ENCODE measurements at places on chromosomes 16 and 17. TPM values are rescaled to one million over a fixed set of nuclear protein-coding genes. Genes with fewer than 3 reads are reported as not detected.

The CCL14 gene
- total RNA-seq, result not detected

The USP43 gene
- total RNA-seq, result 11.7 TPM

The TBC1D26 gene
- total RNA-seq, result 2.2 TPM

The LGALS9B gene
- not detected for total RNA-seq

The NKD1 gene
- 13.2 TPM for total RNA-seq

The ABCA8 gene
- total RNA-seq, result 19.8 TPM

- DNase-seq, result no peak
Measured at GRCh38 chr16:14438256-14438655, 191.8 kb downstream of the PARN start.

GRCh38 chr16:49407873-49408550 lies 34.4 kb downstream of the C16orf78 start:
- DNase-seq, result peak; percentile 83

DNA sequence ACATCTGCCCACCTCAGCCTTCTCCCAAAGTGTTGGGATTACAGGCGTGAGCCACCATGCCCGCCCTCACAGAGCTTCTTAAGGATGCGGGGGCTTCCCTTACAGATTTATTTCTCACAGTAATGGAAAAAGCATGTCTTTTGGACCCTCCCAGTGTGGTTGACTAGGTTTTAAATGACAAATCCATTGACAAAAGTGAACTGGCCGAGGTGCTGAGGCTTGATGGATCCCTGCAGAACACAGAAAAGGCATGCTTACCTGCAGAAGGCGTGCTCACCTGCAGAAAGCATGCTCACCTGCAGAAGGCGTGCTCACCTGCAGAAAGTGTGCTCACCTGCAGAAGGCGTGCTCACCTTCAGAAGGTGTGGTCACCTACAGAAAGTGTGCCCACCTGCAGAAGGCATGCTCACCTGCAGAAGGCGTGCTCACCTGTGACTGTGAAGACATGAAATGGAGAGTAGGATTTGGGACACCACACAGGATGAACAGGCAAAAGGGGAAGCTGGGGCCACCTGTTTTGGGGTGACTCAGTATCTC lies 15.1 kb upstream of the BBS2 start:
- no peak for DNase-seq

DNA sequence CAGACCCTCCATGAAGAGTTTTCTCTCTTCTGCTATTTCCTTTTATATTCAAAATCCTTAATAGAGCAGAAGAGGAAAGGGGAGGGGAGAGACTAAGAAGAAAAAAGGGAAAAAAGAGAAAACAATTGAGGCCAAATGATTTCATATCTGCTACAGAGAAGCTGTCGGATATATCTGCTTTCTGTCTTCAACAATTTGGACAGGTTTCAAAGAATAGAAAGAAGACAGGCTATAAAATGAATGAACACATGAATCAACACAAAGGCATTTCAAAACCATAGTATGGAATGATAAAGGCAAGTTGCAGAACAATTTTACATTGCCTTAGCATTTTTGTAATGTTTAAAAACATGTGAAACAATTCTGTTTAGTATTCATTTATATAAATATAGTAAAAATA lies 4.7 kb upstream of the CMTR2 start:
- no peak for DNase-seq

- no peak for DNase-seq
Measured at GRCh38 chr17:71055128-71055527, 885.8 kb downstream of the KCNJ2 start.

- DNase-seq, result no peak
Measured at GRCh38 chr17:55290492-55291113, 25.8 kb downstream of the HLF start.

GRCh38 chr17:28371245-28372202 lies at the start of gene SARM1:
SARM1 (plus strand) TSS chr17:28371694; CDS start chr17:28372033, 339 bp downstream.
- DNase-seq, result peak; percentile 86

GRCh38 chr16:22372882-22373661 lies 1.3 kb downstream of the CDR2 start:
- no peak for DNase-seq

GRCh38 chr17:80710714-80711302 lies 166.2 kb downstream of the RPTOR start:
- no peak for DNase-seq

DNA sequence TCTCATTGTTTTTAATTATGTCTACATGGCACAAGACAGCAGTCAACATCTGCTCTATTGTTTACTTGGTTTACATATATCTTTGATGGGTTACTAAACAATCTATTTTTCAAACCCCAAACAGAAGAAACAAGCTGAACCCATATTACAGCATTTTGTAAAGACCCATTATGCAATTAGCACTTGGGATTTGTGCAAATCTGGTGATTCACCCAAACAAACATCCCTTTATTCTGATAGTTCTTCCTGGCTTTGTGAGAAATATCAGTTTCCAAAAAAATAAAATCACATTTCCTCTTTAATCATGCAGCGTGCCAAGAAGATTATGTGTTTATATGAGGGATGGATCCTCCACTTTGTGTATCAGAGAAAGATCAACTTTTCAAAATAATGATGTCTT lies 16.8 kb upstream of the RBFOX1 start:
- no peak for DNase-seq

DNA sequence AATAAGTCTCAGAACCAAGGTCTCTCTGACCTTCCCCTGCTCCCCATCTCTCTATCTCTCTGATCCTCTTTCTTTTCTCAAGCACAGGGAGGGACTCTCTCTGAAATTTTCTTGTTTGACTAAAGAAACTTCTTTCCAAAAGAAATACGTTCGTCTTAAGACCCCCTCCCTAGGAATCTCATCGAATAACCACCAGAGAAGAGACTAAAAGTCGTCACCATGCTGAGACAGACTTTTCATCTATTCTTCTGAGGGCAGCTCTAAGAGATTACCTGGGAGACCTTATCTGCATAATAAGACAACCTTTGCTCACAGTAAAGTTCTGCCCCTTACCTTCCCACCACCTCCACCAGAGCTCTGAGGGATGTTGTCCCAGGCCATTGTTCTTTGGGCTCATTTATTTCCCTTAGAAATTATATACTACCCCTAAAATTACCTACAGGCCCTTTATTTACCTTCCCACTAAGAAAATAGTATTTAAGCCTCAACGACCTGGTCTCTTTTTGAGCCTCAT lies 133.7 kb upstream of the EEF2KMT start:
- no peak for DNase-seq

DNA sequence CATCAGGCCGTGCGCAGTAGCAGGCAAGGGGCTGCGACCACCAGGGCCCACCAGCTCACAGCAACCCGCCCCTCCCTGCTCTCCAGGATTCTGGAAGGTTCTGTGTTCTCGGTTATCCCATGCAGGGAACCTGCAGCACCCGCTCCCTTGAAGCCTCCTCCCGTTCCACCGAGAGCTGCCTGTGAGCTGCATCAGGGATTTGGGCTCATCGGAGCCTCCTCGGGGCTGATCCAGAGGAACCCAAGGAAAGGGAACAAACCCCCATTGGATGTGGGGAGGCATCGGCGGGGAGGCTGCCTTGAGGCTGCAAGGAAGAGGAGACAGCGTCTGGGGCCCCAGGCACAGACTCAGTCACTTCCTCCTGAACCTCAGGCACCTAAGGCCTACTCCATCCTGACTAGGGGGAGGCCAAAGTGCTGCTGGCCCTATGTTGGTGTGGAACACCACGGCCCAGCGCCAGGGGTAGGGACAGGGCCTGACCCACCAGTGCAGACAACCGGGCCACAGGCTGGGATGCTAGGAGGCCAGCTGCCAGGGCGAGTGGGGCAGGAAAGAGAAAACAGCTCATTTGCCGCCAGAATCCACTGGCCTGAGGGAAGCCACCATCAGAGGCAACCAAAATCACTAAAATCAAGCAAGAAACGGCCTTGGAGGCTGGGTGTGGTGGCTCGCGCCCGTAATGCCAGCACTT lies 14.4 kb upstream of the LGALS3BP start:
- peak; percentile 23 for DNase-seq

- DNase-seq, result no peak
Measured at GRCh38 chr16:80323187-80323807, 217.5 kb upstream of the DYNLRB2 start.

- DNase-seq, result no peak
Measured at GRCh38 chr17:57444682-57445450, 188.5 kb downstream of the MSI2 start.

GRCh38 chr16:21227866-21228265 lies 5.6 kb upstream of the ANKS4B start:
- DNase-seq, result no peak

GRCh38 chr17:17515934-17516930 lies 20.0 kb upstream of the RASD1 start:
- DNase-seq, result no peak

DNA sequence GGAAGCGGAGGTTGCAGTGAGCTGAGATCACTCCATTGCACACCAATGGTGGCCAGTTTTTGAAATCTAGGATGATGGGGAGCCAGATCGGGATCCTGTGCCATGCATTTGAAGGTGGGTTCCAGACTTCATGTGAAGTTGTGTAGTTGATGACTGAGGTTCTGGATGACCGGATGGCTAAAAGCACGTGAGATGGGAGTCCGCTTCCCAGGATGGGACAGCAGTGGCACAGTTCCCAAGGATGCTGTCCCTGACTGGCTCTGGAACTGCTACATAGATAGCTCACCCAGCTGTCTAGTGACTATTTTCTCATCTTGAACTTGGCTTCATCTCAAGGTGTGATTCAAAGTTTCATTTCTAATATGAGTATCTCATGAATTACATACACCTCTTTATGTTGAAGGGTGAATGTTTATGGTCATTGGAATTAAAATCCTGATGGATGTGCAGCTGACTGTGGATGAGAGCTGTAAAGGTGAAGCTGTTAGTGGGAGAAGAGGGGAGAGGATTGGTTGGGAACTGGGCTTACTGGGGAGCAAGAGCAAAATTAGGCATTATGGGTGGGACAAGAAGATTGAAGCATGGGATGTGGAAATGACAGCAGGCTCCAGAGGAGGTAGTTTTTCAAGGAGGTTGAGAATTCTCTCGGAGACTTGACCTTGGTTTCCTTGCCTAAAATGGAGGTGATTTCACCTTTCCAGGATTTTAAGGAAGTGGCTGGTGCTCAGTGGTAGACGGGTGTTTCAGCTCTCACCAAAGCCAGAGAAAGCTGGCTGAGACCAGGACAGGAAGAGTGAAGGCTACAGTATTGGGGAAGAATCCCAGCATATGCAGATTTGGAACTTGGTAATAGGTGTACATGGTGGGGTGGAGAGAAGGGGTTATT lies 8.2 kb downstream of the TUFM start:
- DNase-seq, result no peak

- DNase-seq, result no peak
Measured at GRCh38 chr16:67310561-67310960, 16.0 kb downstream of the KCTD19 start.

- no peak for DNase-seq
Measured at GRCh38 chr16:30920891-30921290, 2.5 kb upstream of the FBXL19 start.

GRCh38 chr17:37541880-37542660 lies 52.4 kb downstream of the DUSP14 start:
- no peak for DNase-seq

Data from dorsolateral prefrontal cortex (tissue), 122 donors.